ENCODE measurements at places on chromosomes 5 and 9.
A peak's percentile ranks its signal among the peaks of the same experiment; 100 is the strongest.

DNA sequence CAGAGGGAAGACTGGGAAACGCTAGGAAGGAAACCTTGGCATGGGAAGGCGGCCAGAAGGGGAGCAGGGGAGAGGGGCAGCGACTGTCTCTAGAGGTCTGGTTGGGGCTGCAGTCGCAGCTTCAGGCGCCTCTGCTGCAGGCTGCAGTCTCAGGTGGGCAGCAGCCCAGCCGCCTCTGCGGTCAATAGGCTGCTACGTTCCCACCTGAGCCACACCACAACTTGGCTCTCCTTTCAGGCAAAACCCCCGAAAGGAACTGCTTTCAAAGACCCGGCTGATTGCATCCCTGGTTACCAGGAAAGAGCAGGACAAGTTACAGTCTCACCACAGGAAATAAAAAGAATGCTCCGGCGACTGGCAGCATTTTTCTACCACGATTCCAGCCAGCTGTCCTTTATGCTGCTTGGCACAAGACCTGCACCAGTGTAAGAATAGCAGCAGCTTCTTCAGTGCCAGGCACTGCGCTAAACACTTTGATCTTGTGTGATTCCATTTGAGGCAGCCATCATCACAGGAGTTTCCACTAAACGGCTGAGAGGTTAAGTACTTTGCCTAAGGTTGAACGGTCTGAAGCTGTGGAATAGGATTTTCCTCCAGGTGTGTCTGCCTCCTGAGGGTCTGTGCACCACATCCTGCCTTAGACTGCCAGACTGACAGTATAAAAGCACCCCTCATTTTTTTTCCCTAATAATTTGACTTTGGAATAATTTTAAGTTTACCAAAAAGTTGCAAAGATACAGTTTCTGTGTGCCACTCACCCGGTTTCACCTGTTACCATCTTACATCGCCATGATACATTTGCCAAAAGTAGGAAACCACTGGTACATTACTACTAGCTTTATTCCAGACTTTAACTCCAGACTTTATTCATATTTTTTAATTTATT, 7.5 kb downstream of the RPS14 start:
- no peak for DNase-seq

DNA sequence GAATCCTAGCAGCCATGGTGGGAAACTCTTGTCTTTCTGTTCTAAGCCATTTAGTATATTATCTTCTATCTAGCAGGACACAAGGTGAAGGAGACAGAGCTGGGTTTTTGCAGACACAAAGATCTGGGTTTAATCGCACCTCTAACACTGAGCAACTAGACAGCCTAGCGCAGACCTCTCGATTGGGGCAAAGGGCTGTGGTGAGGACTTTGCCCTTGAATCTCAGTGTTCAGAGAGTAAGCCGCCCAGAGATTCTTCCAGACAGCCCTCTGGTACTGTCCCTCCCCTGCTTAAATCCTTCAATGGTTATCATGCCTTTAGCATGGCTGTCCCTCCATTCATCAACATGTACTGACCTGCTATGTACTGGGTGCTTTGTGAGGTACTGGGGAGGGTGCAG, 128.1 kb downstream of the CRB2 start:
- no peak for DNase-seq

GRCh38 chr5:51983161-51983560, 599.9 kb downstream of the ISL1 start:
- no peak for DNase-seq

GRCh38 chr9:128362774-128363173, 8.4 kb upstream of the URM1 start:
- no peak for DNase-seq

- DNase-seq: peak; percentile 25
Measured at GRCh38 chr5:149434162-149435014, 55.3 kb upstream of the IL17B start.

- no peak for DNase-seq
Measured at GRCh38 chr5:9558319-9558965, 12.6 kb upstream of the SEMA5A start.

DNA sequence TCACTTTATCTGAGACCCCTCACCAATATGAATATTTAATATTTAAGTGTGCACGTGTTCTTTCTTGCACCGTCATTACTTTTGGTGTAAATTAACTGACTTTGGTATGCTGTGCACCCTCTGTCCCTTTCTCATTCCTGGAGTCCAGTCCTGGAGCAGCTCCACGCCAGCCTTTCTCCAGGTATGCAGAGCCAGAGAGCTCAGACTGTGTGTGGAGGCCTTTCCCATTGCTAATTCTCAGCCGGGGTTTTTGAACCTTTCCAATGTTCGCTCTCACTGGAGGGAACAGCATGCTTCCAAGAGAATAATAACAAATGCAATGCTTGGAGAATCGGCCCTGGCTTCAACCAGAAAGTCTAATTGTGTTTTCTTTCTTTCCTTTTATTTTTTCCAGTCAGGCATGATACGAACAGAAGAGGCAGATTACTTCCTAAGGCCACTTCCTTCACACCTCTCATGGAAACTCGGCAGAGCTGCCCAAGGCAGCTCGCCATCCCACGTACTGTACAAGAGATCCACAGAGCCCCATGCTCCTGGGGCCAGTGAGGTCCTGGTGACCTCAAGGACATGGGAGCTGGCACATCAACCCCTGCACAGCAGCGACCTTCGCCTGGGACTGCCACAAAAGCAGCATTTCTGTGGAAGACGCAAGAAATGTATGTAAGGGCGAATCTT, 41.7 kb downstream of the ADAMTS16 start:
- no peak for DNase-seq

- no peak for DNase-seq
Measured at GRCh38 chr5:38046103-38046502, 206.3 kb upstream of the GDNF start.

- DNase-seq: no peak
Measured at GRCh38 chr9:78590068-78590467, 293.1 kb downstream of the PSAT1 start.

DNA sequence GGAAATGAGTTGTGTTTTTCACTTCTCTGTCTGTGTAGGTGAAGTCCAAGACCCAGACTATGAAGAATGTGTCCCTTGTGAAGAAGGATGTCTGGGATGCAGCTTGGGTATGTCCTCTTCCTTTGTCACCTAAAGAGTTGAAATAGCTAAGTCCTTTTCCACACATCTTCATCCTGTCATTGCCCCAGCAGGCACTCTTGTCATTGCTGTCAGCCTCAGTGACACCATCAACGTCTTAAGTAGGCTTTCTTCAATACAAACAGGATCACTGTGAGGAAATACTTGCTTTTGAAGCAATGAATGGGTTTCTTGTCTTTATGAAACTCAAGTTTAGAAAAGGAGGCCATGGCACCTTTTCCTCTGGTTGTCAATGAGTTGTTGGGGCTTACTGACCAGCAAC, 153.6 kb downstream of the RFK start:
- no peak for DNase-seq

Measured in stimulated activated naive CD4-positive, alpha-beta T cell (primary cell).